ENCODE measurements at places on chromosomes 13 and 19. TPM values are rescaled to one million over a fixed set of nuclear protein-coding genes. Genes with fewer than 3 reads are reported as not detected.

CGB7 gene
- 3.8 TPM for polyA plus RNA-seq

ZNF525 gene
- 5.1 TPM for polyA plus RNA-seq

CGB1 gene
- not detected for polyA plus RNA-seq

SCN1B gene
- 4.1 TPM for polyA plus RNA-seq

BICRA gene
- 3.8 TPM for polyA plus RNA-seq

Measured in H1 (cell line).